Activated CD4-positive, alpha-beta T cell treated with anti-CD3 and anti-CD28 coated beads for 4 hours (primary cell): ENCODE measurements at places on chromosomes 2 and 18.

DNA sequence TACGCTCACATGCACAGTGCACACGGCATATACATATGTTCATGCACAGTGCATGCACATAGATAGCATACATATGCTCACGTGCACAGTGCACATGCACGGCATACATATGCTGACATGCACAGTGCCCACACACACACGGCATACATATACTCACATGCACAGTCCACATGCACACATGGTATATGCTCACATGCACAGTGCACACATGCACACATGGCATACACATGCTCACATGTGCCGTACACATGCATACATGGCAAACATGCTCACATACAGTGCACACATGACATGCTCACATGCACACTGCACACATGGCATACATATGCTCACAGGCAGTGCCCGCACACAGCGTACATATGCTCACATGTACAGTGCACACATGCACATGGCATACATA is 97.7 kb upstream of the CTDP1 start:
- DNase-seq: no peak

- DNase-seq: no peak
Measured at GRCh38 chr2:236505041-236505440, 64.6 kb upstream of the ACKR3 start.

DNA sequence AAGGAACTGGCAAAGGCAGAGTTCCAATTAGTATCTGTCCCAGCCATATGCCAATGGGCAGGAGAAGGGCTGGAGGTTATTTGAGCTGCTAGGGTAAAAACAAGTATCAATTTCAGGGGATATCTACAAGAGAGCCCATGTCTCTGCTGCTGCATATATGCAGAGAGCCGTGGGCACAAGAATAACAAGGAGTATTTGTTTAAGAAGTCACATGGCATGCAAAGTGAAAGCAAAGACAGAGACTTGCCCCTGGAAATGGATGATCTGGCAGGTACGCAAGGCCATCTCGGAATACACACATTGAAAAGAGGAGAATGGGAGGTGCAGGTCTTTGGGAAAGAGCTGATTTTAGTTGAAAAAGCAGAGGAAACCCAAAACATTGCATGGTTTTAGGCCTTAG is 170.6 kb downstream of the EVA1A start:
- DNase-seq: no peak

DNA sequence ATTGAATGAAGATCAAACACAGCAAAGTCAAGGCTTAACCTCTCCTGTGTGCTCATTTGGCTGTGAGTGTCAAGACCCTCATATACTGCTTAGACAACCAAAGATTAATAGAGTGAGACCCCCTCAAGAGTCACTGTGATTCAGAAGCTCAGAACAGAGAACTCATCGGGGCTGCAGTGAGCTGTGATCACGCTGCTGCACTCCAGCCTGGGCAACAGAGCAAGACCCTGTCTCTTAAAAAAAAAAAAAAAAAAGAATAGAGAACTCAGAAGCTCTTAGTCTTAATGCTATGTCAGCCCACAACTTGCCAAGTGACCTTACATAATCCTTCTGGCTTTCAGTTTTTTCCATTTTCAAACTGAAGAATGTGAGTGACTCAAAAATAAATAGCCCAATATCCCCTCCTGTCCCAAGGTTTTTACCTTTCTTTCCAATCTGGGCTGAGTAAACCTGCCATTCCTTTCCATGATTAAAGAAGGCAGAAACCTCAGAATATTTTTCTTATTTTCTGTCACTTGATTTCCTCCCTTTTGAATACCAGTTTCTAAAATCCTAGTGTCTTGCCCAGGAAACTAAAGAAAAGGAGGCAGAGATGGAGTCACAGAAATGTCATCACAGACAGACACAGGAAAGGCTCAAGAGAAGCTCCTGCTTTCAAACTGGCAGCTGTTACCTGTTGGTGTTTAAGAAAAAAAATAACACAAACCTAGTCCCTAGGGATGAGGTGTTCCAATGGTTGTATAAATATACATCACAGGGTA is 102.4 kb downstream of the CACNB4 start:
- DNase-seq: no peak

DNA sequence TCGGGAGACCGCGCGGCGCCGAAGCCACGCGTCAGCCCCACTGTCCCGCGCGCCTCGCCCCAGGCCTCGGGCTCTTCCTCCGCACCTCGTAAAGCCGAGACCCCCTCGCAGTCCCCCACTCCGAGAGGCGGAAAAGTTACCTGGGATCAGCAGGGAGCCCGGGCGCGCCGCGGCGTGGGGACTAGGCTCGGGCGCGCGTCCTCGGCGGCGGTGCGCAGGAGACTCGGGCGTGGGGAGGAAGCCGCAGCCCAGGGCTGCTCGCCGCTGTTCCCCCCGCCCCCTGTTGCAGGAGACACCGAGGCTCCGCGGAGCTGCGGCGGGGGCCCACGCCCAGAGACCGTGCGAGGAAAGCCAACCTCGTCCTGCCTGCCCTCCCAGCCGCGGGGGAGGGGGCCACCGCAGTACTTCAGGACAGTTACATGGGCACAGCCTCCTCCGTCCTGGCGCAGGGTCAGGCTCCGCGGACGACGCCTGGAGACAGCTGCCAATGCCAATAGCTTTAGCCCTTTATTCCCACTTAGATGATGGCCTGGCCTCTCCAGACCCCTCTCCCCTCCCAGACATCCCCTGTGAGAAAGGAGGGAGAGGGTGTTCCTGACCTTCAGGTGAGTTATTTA is at the start of gene EPB41L3:
Gene EPB41L3 (minus strand): TSS at position 225 of the 617 bp plus-strand sequence. CDS start 54,814 bp downstream, outside the sequence.
- no peak for DNase-seq

GRCh38 chr18:5155907-5156287 is 41.2 kb downstream of the AKAIN1 start:
- DNase-seq: no peak

- no peak for DNase-seq
Measured at GRCh38 chr2:65714866-65715265, 282.5 kb upstream of the SPRED2 start.

GRCh38 chr2:206256706-206257205 is 17.7 kb upstream of the ZDBF2 start:
- DNase-seq: no peak

GRCh38 chr2:173990245-173990644 is 25.1 kb upstream of the SP3 start:
- no peak for DNase-seq

GRCh38 chr2:70202236-70202806 is 11.5 kb upstream of the C2orf42 start:
- no peak for DNase-seq
